ENCODE measurements at places on chromosomes 13 and 19.

- no peaks in the 10 kb centered on the region for H3K4me1 ChIP-seq
- no peak overlapping the region for H3K27ac ChIP-seq
- H3K4me3 ChIP-seq: no peak overlapping the region
- no peak for DNase-seq
- no peaks in the 10 kb centered on the region for H3K27me3 ChIP-seq
Observed at GRCh38 chr13:67095621-67096020, 134.5 kb downstream of the PCDH9 start.

DNA sequence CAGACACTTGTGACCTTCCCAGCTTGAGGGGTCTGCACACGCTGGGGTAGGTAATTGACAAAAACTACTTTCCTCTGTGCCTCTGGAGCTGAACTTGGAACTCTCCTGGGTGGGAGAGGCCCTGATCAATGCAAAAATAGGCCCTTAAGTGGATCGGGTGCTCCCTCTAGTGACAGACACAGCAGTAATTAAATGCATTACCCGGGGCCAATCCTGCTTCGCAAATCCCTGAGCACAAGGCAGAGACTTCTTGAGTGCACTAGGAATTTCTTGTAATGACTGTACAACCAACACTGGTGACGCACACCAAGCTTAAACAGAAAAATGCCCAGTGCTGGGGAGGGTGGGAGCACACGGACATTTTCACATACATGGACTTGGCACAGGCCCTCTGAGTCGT lies 10.6 kb upstream of the UBE2S start:
- H3K27ac ChIP-seq: no peak overlapping the region
- H3K36me3 ChIP-seq: no peaks in the 10 kb centered on the region
- H3K27me3 ChIP-seq: peaks cover 23% of the 10 kb centered on the region
- H3K4me1 ChIP-seq: peaks cover 9% of the 10 kb centered on the region
- DNase-seq: peak; percentile 35
- H3K4me3 ChIP-seq: no peak overlapping the region

- no peak for DNase-seq
- peaks cover 16% of the 10 kb centered on the region for H3K27me3 ChIP-seq
- no peak overlapping the region for H3K27ac ChIP-seq
- H3K4me1 ChIP-seq: peaks cover 19% of the 10 kb centered on the region
- peak overlapping the region; percentile 32 for H3K4me3 ChIP-seq
Observed at GRCh38 chr19:55585658-55586339, 5.2 kb upstream of the ZNF579 start.

- H3K4me1 ChIP-seq: no peaks in the 10 kb centered on the region
- H3K27ac ChIP-seq: no peak overlapping the region
- H3K4me3 ChIP-seq: no peak overlapping the region
Observed at GRCh38 chr19:49165111-49165750, 7.6 kb downstream of the TRPM4 start.

- H3K36me3 ChIP-seq: peaks cover 9% of the 10 kb centered on the region
- no peak for DNase-seq
- no peak overlapping the region for H3K27ac ChIP-seq
- H3K4me3 ChIP-seq: no peak overlapping the region
- H3K4me1 ChIP-seq: peaks cover 13% of the 10 kb centered on the region
Observed at GRCh38 chr13:30322428-30322827, 15.1 kb upstream of the KATNAL1 start.

- peaks cover 18% of the 10 kb centered on the region for H3K36me3 ChIP-seq
- no peak for DNase-seq
- no peak overlapping the region for H3K27ac ChIP-seq
- H3K27me3 ChIP-seq: no peaks in the 10 kb centered on the region
- no peak overlapping the region for H3K4me3 ChIP-seq
Observed at GRCh38 chr13:97364031-97364430, 69.9 kb upstream of the RAP2A start.

- no peaks in the 10 kb centered on the region for H3K27me3 ChIP-seq
- DNase-seq: no peak
Observed at GRCh38 chr13:34521171-34521570, 420.9 kb upstream of the NBEA start.

DNA sequence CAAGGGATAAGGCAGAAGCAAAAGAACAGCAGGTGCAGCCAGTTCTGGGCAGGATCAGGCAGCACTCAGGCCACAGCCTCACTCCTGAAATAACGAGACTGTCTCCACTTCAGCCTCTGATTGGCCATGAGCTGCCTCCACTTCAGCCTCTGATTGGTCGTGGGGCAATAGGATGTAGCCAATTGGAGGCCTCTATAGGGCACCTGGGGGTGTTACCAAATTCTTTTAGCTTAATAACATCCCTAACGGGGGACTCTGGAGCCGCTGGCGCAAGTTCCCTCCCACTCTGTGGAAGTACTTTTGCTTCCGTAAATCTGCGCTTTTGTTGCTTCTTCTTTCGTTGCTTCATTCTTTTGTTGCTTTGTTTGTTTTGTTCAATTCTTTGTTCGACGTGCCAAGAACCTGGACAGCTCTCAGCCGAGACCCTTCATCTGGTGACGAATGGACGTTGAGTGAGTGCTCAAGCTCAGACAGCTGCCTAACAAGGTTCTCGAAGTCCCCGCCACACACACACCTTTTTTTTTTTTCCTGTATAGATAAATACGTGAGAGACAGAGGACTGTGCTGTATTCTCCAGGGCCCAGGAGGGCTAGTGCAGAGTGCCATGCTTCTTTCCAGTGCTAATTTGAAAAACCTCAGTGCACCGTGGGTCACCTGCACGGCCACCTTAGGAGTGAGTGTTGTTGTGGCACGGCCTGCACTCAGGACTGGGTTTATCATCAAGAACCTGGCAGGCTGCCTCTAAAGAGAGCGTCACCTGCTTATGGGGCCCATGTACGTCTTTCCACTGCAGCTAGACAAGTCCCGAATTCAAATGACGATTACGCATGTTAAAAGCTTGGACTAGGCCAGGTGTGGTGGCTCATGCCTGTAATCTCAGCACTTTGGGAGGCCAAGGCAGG lies 32.0 kb upstream of the TUBGCP3 start:
- H3K27me3 ChIP-seq: peaks cover 2% of the 10 kb centered on the region
- no peak overlapping the region for H3K4me3 ChIP-seq
- no peak overlapping the region for H3K27ac ChIP-seq
- no peaks in the 10 kb centered on the region for H3K4me1 ChIP-seq
- DNase-seq: no peak

- no peaks in the 10 kb centered on the region for H3K27me3 ChIP-seq
- H3K4me1 ChIP-seq: no peaks in the 10 kb centered on the region
- DNase-seq: no peak
- H3K27ac ChIP-seq: no peak overlapping the region
Observed at GRCh38 chr13:80574113-80574850, 233.4 kb upstream of the SPRY2 start.

DNA sequence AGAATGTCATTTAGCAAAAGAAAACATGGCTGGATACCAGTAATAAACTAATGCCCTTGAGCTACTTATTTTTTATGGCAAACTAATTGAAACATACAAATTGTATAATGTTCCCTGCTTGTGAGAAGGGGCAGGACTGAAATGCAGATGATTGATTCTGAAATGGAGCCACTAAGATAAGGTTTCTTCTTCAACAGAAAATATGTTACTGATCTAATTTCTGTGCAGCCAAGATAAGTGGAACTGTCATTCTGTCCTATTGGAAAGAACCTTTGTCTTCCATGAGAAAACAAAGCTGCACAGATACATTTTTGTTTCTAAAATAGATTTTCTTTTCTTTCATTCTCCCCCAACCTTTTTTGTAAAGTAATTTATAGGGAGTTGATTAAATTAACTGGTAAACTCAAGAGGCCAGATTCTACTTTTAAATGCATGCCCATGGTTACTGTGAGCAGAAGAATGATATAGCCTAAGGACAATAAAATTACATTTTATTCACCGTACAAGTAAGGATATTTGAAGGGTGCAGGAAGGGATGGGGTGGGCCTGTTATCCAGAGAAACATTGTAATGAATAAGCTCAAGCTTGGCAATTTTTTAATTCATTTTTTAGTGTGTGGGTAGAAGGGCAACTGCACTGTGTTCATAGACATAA lies 39.9 kb downstream of the STARD13 start:
- H3K4me3 ChIP-seq: no peak overlapping the region
- no peaks in the 10 kb centered on the region for H3K4me1 ChIP-seq
- DNase-seq: no peak
- no peaks in the 10 kb centered on the region for H3K36me3 ChIP-seq
- no peak overlapping the region for H3K27ac ChIP-seq

- no peak for DNase-seq
- no peaks in the 10 kb centered on the region for H3K36me3 ChIP-seq
- no peaks in the 10 kb centered on the region for H3K4me1 ChIP-seq
- no peak overlapping the region for H3K4me3 ChIP-seq
- H3K27me3 ChIP-seq: no peaks in the 10 kb centered on the region
Observed at GRCh38 chr13:26888632-26889031, 128.0 kb upstream of the GPR12 start.

GRCh38 chr19:13942023-13942684 lies 3.9 kb upstream of the PODNL1 start:
- no peaks in the 10 kb centered on the region for H3K4me1 ChIP-seq
- H3K36me3 ChIP-seq: no peaks in the 10 kb centered on the region
- no peak for DNase-seq

DNA sequence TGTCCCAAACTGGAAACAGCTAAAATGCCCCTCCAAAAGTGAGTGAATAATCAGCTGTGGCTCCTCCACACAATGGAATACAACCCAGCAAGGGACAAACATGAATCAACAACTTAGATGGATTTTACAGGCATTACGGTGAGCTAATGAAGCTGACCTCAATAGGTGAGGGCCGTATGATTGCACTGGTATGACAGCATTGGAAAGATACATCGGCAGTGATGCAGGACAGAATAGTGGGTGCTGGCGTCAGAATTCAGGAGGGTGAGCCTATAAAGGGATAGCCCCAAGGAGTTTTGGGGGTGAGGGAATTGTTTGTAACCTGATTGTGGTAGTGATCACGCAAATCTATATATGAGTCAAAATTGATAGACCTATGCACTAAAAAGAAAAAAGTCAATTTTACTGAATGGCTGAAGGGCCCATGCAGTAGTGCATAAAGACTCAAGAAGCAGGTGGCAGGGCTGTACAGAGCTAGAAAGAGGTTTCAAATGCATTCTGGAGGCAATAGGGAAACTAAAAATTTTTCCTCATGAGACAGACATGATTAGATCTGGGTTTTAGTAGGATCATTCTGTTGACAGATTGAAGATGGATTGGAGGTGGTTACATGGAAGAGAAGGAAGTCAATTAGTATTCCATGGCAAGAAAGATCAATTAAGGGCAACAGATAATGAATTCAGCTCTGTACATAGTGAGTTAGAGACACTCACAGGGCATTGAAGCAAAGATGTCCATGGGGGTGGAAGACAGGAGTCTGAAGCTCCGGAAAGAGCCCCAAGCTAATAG lies 90.8 kb downstream of the IRS2 start:
- DNase-seq: no peak
- H3K4me1 ChIP-seq: no peaks in the 10 kb centered on the region
- no peaks in the 10 kb centered on the region for H3K36me3 ChIP-seq

DNA sequence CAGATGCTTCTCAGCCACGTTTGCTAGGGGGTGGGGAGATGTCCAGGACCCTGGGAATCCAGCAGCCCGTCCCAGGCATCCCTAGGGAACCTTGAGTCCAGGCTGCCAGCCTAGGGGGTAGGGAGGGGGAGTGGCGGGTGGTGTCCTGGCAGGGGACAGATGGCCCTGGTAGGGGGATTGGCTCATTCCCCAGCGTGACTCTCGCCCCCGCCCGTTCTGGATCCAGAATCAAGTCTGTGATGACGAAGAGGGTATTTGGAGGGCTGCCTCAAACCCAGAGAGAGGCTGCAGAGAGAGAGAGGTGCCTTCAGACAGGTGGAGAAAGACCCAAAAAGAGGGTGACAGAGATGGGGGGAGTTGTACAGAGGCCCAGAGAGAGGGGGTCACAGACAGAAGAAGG lies 4.1 kb downstream of the SLC17A7 start:
- no peak overlapping the region for H3K4me3 ChIP-seq
- H3K27me3 ChIP-seq: peaks cover 92% of the 10 kb centered on the region
- H3K27ac ChIP-seq: no peak overlapping the region

DNA sequence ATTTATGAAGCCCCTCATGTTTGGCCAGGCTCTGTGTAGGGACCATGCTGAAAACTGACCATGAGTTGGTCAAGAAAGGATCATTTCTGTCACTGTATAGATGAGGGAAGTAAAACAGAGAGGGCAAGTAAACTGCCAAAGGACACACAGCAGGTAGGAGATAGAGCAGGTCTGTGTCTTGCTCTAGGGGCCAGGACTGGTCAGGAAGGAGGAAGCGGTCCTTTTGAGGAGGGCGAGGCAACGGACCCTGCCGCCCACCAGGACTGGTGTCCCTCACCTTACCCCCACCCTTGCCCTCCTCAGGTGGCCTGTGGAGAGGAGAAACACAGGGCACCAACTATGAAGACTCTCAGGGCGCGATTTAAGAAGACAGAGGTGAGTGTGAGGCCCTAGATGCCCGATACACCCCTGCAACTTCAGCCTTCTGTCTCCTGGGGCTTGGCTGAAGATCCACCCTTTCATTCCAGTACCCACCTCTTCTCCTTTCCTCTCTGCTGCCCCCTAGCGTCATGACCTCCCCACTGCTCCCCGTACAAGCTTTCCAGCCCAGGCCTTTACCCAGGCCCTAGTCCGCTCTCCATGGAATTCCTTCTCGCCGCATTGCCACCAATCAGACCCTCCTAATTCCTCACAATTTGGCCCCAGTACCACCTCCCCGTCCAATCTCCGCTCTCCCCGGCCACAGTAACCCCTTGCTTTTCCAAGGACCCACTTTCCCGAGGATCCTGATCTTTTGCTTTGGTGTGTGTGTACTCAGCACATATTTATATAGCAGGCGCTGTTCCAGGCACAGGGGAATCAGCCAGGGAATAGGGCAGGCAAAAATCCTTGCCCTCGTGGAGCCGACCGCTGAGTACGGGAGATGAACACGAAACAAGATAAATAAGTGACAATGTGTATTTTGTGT lies 3.9 kb downstream of the ANKRD24 start:
- H3K27me3 ChIP-seq: no peaks in the 10 kb centered on the region
- no peaks in the 10 kb centered on the region for H3K36me3 ChIP-seq
- no peak overlapping the region for H3K27ac ChIP-seq
- DNase-seq: peak; percentile 63
- H3K4me3 ChIP-seq: no peak overlapping the region

DNA sequence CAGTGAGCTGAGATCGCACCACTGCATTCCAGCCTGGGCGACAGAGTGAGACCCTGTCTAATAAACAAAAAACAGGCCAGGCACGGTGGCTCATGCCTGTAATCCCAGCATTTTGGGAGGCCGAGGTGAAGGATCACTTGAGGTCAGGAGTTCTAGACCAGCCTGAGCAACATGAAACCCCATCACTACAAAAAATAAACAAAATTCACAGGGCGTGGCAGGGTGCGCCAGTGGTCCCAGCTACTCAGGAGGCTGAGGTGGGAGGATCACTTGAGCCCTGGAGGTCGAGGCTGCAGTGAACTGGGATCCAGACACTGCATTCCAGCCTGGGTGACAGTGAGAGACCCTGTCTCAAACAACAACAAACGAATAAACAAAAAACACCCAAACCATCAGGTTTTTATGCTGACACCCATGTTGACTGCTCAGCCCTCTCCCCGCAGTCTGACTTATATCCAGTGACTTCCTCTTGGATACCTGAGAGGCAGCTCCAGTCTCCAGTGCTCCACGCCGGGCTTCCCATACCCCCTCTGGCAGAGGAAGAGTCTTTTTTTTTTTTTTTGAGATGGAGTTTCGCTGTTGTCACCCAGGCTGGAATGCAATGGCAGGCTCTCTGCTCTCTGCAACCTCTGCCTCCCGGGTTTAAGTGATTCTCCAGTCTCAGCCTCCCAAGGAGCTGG lies 17.7 kb downstream of the WTIP start:
- no peak for DNase-seq
- H3K27me3 ChIP-seq: peaks cover 8% of the 10 kb centered on the region
- H3K4me1 ChIP-seq: peaks cover 2% of the 10 kb centered on the region
- H3K4me3 ChIP-seq: no peak overlapping the region
- no peak overlapping the region for H3K27ac ChIP-seq
